T-helper 22 cell (primary cell): ENCODE measurements at places on chromosomes 13 and 19.

- no peak for DNase-seq
Measured at GRCh38 chr13:59846845-59847620, 316.7 kb downstream of the DIAPH3 start.

DNA sequence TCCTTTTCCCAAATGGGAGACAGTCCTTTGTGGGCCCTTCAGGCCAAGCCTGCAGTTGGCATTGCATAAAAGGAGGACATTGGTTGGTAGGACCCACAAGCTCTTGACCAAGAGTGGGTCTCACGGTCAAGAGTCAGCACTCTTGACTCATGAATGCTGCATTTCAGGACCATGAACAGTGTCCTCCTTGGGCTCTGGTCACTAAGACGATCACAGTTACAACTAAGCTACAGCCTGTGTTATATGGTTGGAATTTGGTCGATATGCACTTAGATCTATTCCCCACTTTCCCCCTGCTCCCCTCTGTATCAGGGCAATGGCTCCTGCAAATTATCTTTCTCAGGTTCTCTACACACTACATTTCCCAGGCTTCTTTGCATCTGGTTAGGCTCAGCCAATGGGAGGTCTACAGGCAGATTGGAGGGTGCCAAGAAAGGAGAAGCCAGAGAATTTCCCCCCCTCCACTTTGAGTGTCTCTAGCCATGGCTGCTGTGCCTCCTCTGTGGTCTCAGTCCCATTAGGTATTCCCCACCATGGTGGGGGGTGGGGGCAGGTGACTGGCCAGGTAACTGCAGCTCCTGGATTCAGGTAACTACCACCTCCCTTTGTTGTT lies 3.1 kb upstream of the OLFM2 start:
- DNase-seq: no peak

GRCh38 chr19:19645233-19645870 lies 1.9 kb upstream of the GMIP start:
- no peak for DNase-seq

DNA sequence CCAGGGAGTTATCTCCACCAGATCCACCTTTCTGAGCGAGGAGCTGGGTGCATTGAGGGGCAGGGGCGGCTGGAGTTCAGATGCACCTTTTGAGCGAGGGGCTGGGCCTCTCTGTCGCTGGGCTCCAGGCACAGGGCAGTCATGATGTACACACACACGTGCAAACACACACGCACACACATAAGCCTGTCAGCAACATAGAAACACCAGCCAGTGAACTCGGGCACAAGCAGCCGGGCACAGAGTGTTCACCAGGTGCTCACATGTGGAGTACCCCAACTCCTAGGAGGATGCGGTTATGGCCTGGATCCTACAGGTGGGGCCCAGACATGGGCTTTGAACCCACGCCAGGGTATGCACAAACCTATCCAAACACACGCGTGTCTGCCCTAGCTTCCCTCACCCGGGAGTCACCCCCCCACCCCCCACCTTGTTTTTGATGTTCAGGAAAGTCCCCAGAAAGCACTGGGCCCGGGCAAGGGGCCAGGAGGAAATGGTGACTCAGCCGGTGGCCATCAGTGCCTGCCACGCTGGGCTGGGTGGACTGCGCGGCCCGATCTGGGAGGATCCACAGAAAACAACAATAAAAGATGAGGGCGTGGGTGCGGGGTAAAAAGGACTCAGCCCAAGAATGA lies 13.3 kb downstream of the ARRDC2 start:
- peak; percentile 75 for DNase-seq

DNA sequence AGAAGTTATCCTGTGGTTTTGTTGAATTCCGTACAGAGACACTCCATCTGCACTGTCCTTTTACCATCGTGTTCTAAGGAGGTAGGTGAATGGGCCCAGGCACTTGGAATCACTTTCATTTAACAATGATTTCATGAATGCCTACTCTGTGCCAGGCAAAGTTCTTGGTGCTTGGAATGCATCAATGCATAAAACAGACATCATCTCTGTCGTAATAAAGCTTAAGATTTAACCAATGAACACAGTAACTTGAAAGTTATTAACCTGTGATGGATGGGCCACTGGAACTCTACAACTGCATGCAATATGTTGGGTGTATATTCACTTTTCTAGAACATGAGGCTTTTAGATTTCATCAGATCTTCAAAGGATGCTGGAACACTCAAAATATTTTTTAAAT lies 14.1 kb upstream of the STARD13 start:
- no peak for DNase-seq

DNA sequence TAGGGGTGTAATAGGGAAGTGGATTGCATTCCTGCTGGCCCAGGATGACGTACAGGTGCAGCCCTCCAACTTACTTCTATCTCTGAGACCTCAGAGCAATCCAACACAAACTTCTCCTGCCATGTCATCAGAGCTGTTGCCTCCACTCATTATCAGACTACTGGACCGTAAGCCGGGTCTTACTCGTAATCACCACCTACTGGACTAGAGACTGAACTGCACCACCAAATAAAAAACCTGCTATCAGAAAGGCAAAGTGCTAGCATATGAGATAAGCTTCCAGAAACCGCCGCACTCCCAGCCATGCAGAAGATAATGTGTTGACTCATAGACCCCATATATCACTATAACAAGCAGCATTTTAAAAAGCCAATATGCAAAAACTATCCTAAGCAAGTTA lies 102.0 kb downstream of the SLITRK1 start:
- DNase-seq: no peak

- peak; percentile 6 for DNase-seq
Measured at GRCh38 chr19:47541518-47541917, 26.7 kb upstream of the NAPA start.

GRCh38 chr13:66344805-66345517 lies 885.2 kb downstream of the PCDH9 start:
- DNase-seq: no peak

DNA sequence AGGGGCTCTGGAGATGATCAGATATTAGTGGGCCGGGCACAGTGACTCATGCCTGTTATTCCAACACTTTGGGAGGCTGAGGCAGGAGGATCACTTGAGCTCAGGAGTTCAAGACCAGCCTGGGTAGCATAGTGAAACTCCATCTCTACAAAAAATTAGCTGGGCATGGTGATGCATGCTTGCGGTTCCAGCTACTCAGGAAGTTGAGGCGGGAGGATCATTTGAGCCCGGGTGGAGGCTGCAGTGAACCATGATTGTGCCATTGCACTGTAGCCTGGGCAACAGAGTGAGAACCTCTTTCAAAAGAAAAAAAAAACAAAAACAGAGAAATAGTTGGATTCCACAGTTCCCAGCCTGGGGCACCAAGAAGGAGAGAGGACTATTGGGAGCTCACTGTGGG lies 17.9 kb upstream of the SHFL start:
- DNase-seq: no peak

GRCh38 chr19:41111296-41111695 lies 2.9 kb upstream of the CYP2F1 start:
- no peak for DNase-seq

DNA sequence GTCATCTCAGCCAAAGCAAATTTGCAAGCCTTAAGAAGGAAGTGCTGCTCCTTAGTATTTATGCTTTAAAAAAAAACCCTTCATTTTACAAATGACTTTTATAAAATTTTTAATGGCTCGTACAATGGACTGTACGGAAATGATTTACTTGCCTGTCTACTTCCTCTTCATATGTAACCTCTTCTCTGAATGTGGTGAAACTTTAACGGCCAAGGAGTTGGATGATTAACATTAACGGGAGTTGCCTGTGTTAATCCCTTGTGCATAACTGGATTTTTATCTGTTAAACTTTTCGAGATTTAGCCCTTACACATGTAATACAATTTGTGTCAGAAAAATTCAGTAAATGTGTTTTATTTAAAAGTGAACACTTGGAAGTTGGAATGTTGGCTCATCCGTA lies 429.4 kb downstream of the TBC1D4 start:
- DNase-seq: no peak
